ENCODE measurements at places on chromosomes 5 and 9. TPM values are rescaled to one million over a fixed set of nuclear protein-coding genes. Genes with fewer than 3 reads are reported as not detected.

GRCh38 chr5:141920771-141921170, 2.9 kb upstream of the DELE1 start:
- DNase-seq = no peak

- peak; percentile 55 for DNase-seq
These were observed 4.6 kb upstream of the SLC25A48 start for GRCh38 chr5:135829681-135830383.

DNA sequence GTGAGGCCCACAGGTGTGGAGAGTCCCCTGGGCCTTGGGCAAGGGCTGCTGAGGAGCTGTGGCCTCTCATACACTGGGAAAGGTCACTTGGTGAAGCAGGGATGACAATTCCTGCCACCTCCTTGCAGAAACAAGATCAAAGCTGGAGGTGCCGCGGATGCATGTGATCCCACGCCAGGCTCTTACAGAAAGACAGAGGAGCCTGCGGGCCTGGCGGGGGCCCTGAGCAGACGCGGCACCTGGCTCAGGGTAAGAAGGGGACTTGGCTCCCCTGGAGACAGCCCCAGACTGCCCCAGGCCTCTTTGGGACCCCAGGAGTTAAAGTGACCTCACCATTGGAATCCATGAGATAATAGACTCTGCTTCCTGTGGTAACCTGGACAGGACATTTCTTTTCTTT, 4.8 kb downstream of the GFPT2 start:
- no peak for DNase-seq

DNA sequence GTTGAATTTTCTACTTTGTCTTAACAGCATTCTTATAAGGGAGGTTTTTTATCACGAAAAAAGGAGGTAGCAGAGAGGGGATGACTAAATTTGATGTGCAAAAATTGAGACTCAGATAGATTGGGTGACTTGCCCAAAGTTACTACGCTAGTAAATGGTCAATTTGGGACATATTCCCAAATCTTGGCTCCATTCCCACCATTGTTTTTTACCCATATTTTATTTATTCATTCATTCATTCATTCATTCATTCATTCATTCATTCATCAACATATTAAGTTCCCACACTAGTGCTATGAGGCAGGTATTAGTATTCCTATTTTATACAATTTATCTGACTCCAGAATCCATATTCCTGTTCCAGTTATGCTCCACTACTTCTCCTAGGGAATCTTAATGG, 85.6 kb downstream of the HACD4 start:
- no peak for DNase-seq

- DNase-seq = no peak
These were observed 1.4 kb upstream of the CTXN3 start for GRCh38 chr5:127647361-127647958.

CDH9 gene
- total RNA-seq = 31.4 TPM

- DNase-seq = no peak
These were observed 276.0 kb upstream of the DAP start for GRCh38 chr5:11037080-11037479.

- DNase-seq = no peak
These were observed 83.8 kb downstream of the SEMA4D start for GRCh38 chr9:89413963-89414638.

SLC6A19 gene
- total RNA-seq = not detected

GRCh38 chr5:10836986-10837385, 76.0 kb upstream of the DAP start:
- no peak for DNase-seq

DNA sequence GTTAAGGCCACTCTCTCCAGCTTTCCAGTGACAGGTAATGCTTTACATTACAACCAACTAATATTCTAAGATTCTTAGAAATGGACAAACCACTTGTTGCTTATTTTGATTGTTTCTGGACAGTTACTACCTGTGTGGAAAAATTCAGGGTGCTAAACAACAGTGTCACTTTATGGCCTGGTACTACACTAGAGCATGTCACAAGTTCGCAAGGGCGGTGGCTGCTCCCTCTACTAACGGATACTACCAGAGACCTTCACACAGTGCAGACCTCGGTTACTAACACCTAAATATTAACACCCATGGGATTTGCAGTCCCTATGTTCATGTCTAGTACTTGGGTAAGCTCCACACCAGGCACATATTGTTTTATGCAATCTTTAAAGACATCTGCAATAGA, 13.4 kb downstream of the HMGXB3 start:
- no peak for DNase-seq

DNA sequence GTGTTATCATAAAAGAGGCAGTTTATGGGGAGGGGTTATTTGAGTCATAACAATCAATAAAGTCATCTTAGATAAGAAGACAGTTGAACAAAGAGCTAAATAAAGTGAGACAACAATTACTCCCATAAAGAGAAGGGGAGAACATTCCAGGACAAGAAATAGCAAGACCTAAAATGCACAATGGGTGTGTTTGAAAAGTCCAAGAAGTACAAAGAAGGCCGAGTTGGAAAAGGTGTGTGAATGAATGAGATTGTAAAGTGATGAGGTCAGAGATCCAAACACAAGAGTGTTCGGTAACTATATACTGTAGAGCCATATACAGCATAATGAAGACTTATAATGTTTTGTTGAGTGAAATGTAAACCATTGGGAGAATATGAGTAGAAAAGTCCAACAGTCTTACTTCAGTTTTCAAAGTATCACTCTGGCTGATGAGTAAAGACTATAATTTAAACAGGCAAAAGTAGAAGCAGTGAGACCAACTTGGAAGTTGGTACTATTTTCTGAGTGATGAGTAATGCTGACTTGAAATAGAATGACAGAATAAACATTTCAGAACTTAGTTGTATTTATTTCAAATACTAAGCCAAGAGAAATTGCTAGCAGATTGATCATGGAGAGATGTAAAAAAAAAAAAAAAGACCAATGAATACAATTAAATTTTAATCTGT, 868.7 kb upstream of the CDH9 start:
- no peak for DNase-seq

GRCh38 chr5:135174315-135175096, 140.5 kb upstream of the PITX1 start:
- DNase-seq = no peak

- no peak for DNase-seq
These were observed 567.6 kb upstream of the RGMB start for GRCh38 chr5:98205691-98206461.

ZDHHC21 gene
- 53.4 TPM for total RNA-seq

DNA sequence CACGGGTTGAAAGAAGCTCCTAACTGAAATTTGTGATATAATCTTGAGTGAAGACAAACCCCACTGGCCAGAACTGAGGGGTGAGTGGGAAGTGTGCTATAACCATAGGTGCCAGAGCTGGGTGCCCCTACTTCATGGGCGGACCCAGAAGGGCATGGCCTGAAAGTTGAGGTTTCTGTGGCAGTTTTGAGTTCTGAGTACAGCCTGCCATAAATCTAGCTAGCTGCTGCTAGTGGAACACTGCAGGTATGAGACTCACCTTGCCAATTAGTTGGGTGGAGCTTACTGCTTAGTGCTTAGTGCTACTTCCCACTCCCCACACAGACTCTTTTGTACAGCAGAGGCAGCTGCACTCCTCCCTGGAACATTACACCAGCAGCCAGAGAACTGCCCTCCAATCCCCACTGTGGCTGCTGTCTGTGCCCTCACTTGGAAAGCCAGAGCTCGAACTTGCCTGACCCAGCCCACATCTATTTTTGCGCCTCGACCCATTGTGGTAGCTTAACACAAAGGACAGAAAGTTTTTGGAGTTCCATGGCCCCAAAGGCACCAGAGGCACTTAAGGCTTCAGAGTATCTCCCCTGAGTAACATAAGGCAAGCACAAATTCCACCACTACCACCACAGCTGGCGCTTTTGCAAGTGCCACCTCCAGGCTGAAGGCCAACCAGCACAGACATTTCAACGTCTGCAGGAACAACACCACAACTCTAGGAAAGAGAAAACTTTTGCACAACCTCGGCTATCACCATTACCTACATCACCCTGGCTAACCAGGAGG, 27.1 kb upstream of the PTGER4 start:
- no peak for DNase-seq

Measured in frontal cortex (tissue), 4 donors.